ENCODE measurements at places on chromosomes 4 and X.
A peak's percentile ranks its signal among the peaks of the same experiment; 100 is the strongest.

GRCh38 chr4:164483711-164484110, 270.2 kb upstream of the SMIM31 start:
- DNase-seq, result no peak

DNA sequence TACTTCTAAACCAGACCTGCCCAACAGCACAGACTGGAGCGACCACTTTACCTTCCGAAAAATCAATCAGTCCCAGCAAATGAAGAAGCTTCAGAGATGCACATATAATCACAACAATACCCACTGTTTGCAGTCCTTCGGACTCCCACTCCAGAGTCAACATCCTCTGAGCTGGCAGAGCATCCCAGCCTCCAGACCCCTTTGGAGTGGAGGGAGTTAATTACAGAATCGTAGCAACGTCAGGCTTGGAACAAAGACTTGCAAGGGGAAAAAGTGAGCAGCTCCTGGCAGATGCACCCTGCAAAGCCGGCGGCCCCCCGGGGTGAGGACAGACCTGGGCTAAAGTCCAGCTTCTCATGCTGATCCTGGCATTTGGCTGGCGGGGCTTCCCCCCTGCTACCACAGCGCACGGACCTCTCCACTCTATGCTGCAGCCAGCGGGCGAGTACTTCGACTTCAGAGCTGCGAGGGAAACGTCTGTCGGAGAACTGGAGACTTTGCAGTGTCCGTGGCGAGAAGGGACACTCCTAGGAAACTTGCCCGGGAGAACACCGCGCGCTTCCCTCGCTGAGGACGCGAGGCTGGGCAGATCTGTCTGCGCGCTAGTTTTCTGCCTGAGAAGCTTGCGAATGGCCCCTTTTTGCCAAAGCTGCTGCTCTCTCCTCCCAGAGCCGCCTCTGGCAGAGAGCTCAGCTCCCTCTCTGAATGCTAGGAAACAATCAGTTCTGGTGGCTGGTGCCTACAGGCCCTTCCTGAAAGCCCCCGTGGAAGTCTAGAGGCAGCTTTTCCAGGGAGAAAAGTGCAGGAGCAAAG, 283.7 kb downstream of the PACRGL start:
- DNase-seq, result no peak

DNA sequence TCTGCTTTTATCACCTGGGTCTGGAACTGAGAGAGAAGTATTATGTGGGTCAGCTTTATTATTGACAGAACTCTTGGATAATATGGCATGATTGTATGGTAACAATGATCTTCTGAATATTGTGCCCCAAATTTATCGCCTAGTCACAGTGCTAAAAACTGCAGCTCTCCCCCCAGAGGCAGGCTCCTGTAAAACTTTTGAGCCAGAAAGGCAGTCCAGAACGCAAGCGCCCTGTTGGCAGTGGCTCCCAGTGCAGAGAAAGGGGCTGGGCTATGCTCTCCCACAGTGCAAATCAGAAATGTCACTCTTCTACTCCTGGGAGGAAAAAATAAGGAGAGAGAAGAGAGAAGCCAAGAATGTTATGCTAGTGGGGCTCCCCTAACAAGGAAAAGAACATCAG, 50.5 kb downstream of the HELT start:
- no peak for DNase-seq

DNA sequence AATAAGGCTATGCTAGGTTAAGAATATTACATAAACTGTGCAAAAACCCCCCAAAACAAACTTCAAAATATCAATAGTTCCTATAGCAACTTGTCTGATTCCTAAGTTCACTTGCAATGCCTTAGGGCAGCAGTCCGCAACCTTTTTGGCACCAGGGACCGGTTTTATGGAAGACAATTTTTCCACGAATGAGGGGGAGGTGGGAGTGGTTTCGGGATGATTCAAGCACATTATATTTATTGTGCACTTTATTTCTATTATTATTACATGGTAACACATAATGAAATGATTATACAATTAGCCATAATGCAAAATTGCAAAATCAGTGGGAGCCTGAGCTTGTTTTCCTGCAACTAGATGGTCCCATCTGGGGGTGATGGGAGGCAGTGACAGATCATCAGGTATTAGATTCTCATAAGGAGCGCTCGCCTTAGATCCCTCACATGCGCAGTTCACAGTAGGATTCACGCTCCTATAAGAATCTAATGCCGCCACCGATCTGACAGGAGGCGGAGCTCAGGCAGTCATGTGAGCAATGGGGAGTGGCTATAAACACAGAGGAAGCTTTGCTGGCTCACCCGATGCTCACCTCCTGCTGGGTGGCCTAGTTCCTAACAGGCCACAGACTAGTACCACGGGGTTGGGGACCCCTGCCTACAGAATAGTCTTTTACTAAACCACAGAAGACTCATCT, 39.7 kb downstream of the ACOX3 start:
- no peak for DNase-seq

DNA sequence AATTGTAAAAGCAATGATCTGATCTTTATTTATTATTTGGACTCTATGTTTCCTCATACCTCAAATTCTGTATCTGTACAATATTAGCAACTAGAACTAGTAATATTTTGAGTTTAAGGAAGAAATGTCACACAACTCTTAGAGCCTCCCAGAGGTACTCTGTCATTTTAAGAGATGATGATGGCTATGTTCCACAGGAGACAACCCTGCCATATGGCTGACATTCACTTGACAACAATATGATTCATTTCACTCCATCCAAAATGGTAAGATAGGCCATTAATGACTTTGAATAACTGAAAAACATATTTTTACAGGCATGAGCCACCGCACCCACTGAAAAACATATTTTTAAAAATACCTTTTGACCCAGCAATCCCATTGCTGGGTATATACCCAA, 190.3 kb downstream of the MAML3 start:
- DNase-seq, result no peak

- DNase-seq, result no peak
These were observed 444.0 kb upstream of the PITX2 start for GRCh38 chr4:111066887-111067286.

DNA sequence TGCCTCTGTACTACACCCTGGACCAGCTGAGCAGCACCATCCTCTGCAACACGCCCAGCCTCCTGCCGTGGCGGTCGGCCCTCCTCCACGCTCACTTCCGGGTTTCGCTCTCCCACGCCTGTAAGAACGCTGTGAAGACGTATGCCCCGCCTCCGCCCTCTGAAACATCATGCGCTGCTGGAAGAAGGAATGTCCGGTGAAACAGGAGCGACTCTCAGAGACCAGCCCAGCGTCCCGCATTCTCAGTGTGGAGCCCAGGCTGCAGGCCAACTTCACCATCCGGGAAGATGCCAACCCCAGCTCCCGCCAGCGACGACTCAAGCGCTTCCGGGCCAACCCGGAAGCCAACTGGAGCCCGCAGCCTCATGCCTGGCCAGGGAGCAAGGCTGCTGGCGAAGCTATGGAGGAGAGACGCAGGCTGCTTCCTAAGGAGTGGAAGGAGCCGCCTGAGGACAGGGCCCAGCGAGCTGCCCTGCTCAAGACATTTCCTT, 186.1 kb upstream of the SLITRK2 start:
- DNase-seq, result no peak

DNA sequence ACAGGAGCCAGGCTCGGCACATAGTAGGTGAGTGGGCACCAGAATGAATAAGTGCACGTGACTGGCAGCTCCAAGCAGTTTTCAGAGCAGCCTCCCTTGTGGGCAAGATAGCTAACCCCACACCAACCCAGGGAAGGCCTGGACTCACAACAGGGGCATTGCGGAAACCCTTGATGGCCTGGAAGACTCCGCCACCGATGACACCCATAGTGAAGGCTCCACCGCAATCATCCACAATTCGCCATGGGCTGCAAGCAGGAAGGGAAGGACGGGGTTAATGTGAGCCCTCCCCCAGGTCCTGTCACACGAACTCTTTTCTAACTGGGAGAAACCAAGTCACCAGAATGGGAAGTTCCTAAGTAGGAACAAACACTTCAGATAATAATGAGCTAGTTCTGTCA, 957 bp downstream of the TIMM17B start:
- no peak for DNase-seq

- DNase-seq, result no peak
These were observed 300.7 kb downstream of the USP46 start for GRCh38 chr4:52358366-52358765.

DNA sequence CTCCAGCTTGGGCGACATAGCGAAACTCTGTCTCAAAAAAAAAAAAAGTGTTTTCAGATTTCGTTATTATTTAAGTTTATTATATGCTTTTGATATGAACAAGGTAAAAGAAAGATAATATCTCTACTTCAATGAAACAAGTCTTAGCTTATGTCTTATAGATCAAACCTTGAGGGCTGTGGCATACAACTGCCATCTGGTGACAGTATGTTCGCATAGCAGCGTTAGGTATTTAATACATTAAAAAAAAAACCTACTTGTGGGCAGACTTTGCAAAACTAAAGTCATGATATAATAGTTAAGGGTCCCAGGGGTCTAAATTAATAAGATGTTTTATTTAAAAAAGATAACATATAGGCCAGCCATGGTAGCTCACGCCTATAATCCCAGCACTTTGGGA, 161.2 kb upstream of the AMOT start:
- DNase-seq, result no peak

- no peak for DNase-seq
These were observed 35.2 kb downstream of the NYX start for GRCh38 chrX:41482154-41482850.

DNA sequence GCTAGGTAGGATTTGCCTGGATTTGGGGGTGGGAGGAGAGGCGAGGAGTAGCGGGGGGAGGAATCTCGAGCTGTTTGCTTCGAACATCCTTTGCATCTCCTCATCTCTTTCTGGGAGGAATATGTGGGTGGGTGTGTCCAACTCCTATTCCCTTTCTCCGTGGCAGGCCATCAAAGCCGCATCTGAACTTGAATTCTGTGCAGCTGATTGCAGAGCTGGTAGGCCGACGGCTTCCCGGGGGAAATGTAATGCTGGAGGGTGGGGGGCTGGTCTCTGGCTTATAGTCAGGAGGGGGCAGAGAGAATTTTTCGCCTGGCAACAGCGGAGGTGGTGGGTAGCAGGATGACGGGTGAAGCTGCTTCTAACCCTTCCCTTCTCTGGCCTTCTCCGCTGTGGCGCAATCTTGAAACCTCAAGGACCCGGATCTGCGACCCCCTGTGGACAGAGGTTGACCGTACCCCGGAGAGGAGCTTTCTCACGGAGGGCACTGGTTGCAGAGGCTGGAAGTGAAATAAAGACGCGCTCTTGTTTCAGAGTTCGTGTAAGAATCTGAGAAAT, 628 bp downstream of the ZCCHC12 start:
- DNase-seq, result no peak

GRCh38 chr4:84632092-84632491, 49.2 kb downstream of the CDS1 start:
- no peak for DNase-seq

- peak; percentile 45 for DNase-seq
These were observed 2.1 kb downstream of the MTM1 start for GRCh38 chrX:150570512-150570911.

- no peak for DNase-seq
These were observed 37.9 kb upstream of the PITX2 start for GRCh38 chr4:110660755-110661154.

GRCh38 chr4:39020130-39020529, 12.1 kb downstream of the TMEM156 start:
- no peak for DNase-seq

DNA sequence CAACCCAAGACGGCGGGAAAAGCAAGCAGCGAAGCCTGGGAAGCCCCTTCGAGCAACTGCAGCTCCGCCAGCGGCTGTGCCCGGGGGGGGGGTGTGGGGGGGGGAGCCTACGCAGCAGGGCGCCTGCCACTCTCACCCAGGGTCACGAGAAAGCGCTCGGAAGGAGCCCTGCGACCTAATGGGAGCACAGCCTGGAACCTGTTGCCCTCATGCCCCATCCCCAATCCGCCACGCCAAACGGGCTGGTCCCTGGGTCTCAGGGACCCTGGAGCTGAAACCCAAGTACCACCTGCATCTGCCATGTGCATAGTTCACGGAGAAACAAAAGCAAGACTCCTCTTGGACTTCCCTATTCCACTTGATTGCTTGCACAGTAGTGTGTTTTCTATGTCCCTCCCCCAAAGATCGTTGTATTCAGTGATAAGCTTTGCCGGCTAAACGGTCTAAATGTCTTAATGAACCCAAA, 359 bp upstream of the GAB3 start:
- DNase-seq, result no peak

DNA sequence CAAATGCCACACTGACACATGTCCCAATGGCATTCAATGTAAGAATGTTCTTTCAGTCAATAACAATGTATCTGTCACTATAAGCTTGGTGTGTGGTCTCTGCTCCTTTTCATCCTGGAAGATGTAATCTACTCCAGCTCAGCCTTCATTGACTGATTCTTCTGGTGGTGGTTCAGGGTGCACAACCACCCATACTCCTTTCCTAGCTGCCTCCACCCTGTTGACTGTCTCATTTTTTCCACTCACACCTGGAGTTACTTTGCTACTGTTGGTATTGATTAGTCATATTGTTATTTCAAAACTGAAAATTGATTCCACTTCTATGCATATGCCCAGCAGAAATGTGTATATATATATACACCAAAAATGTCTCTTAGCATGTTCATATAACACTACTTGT, 140.5 kb downstream of the ASB9 start:
- DNase-seq, result no peak

GRCh38 chr4:99947608-99948007, 1.2 kb upstream of the DNAJB14 start:
- no peak for DNase-seq
